ENCODE measurements at places on chromosomes 6 and 20.

DNA sequence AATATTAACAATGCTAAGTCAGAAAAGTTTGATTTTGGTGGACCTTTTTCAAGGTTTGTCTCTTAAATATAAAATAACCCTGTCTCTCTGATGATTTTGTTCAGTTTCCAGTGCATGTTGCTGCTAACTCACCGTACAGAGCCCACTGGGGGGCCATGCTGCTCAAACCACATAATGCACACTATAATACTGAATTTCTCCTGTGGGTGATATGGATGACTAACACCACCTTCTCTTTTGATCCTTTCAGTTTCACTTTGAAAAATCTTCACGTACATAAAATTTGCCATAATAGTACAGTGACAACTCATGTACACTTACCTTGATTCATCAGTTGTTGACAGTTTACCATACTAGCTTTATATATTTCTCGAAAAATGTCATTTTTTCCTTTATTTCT lies 506.6 kb upstream of the MAN1A1 start:
- DNase-seq, result no peak

- no peak for DNase-seq
Measured at GRCh38 chr6:79764747-79765146, 133.6 kb downstream of the SH3BGRL2 start.

DNA sequence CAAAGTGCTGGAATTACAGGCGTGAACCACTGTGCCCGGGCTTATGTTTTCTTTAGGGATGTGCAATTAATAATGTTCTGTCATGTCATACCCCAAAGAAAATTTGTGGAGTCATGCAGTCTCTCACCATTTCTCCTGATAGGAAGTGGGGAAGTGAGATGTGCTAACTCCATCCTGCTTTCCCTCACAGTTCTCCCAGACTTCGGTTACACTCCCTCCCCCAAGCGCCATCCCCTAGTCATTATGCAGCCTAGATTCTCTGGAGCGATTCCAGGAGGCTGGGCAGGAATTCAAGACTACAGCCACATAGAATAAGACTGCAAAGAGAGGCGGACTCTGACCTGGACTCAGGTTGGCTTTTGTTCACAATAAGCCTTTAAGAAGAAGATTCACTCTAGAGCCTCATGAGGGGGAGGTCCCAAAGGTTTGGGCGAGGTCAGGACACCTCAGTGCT lies 271.4 kb downstream of the ALDH8A1 start:
- DNase-seq, result no peak

DNA sequence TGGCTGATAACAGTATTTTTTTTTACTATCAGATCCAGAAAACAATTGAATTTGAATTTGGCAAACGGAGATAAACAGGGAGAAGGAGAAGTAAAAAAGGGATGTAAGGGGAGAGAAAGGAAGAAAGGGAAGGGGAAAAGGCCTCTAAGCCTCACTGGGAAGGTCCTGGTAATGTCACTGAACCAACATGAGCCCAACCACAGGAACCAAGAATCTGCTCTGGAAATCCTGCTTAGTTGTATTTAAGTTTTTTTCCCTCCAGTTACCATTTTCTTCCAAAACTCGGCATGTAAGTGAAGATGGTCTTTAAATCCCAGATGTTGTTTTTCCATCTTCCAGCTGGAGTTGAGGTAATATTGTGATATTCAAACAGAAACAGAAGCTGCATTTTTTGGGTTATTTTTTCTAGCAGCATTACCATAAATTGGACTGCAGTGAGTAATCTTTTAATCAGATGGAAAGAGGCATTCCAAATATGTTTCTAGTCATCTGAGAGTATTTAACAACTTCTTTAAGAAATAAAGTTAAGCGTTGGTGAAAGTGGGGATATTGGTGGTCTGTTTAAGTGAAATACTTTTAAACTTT lies 91.1 kb downstream of the TXNDC5 start:
- DNase-seq, result no peak

GRCh38 chr20:41783423-41784208 lies 165.4 kb upstream of the CHD6 start:
- no peak for DNase-seq

DNA sequence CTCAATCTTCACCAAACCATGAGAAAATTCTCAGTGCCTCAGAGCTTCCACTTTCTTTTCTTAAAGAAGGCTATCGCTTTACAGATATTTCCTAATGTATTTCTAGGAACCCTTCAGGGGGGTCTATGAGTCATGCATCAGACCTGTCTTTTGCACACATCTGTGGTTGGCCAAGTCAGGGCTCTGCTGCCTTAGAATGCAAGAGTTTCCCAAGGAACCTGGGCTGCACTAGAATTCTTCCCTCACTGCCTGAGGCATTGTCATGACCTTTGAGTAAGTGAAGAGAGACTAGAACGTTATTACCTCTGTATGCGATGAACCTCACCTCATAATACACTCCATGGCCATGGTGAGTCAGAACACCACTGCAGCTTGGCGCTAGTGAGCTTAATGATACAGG lies 365.0 kb upstream of the ID4 start:
- DNase-seq, result no peak

DNA sequence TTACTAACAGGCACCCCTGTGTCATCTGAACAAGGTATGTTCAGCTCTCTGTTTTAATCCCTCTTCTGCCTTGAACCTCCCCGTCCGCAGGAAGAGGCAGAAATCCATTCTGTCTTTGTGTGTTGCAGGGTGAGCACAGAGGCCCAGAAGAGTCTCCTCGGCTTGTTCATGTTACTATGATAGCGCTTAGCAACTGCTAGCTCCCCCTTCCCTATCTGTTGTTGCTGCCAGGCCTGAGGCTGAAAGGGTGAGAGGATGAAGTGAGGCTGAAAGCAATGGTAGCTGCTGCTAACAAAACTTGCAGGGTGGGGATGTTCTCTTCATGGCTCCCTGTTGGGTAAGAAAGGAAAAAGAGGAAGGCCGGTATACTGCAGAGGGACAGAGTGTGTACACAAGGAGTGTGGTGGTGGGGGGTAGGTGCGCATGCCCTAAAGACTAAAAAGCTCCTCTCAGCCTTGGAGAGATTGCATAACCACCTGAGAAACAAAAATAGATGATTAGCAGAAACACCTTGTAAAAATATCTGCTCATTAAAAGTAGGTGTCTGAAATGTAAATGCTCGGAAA lies 55.2 kb upstream of the CITED2 start:
- no peak for DNase-seq

GRCh38 chr6:22545051-22545450 lies 24.3 kb upstream of the HDGFL1 start:
- DNase-seq, result no peak

DNA sequence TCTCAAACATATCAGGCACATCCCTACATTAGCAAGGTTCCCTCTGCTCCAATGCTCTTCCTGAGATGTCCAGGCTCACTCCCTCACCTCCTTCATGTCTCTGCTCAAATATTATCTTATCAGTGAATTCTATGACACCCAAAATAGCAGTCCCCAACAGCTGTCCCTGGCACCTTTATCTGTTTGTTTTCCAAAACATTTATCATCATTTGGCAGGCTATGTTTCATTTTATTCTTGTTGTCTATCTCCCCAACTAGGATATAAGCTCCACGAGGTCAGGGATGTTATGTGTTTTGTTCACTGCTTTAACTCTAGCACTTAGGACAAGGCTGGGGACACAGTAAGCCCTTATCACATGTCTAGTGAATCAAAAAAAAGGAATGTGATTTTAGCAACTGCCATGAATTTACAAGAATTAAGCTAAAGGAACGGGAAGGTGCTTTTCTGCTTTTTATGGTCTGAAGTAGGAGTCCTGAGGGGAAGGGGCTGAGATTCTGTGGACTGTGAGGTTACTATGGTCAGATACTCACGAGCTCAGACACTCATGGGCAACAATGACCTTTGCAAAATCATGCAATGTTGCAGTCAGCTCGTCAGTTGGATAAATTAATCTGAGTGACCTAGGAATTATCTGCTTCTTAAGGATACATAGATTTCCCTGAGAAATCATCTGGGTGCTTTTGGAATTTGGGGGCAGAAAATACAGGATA lies 1.9 kb upstream of the IL22RA2 start:
- DNase-seq, result no peak

DNA sequence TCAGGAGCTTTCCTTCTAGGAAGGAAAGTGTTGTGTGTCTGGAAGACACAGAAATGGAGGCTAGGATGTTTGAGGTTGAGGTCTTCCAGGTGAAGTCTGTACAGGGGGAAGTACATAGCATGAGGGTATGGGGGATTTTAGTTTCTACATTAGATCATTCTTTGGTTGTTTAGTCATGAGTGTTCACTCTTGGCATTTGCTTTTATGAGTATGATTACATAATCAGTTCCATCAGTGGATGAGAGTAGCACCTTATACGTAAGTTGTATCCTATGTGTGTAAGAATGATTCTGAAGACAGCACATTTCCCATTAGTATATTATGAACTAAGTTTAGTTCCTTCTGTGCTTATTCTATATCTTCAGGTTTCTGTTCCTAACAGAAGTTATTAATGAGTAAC lies 1.9 kb downstream of the CDYL start:
- DNase-seq, result no peak

DNA sequence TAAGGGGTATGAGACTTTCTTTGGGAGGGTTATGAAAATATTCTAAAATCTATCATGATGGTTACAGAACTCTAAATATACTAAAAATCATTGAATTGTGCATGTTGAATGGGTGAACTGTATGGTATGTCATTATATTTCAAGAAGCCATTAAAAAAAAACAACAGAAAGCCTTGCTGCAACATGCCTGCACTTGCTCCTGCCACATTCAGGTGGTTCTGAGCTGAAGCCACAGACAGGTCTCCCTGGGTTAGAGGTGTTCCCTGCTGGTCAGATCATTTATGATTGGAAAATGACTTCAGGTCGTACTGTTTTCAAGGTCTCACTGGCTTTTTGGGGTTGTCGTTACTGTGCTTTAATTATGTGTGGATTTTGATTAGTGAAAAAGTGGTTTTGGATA lies 13.3 kb downstream of the GMPR start:
- no peak for DNase-seq

DNA sequence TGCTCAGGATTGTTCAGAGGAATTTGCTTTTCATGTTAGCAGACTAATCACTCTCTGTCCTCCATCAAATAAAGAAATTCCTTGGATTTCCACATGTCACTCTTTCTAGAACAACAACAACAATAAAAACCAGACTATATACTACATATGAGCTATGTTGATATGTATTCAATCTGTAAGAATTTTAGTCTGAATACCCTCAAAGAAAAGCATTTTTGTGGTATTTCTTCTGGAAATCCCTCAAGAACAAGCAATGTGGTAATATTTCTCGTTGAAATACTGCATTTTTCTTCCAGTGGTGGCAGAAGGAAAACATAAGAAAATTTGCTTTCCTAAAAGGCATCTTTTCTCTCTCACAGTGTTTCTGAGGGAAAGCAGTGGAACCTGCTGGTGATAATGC lies 312.6 kb upstream of the RSPO3 start:
- no peak for DNase-seq

- DNase-seq, result no peak
Measured at GRCh38 chr20:46771195-46771588, 61.7 kb downstream of the SLC2A10 start.

GRCh38 chr6:43277643-43278523 lies 20.2 kb upstream of the SLC22A7 start:
- DNase-seq, result no peak

DNA sequence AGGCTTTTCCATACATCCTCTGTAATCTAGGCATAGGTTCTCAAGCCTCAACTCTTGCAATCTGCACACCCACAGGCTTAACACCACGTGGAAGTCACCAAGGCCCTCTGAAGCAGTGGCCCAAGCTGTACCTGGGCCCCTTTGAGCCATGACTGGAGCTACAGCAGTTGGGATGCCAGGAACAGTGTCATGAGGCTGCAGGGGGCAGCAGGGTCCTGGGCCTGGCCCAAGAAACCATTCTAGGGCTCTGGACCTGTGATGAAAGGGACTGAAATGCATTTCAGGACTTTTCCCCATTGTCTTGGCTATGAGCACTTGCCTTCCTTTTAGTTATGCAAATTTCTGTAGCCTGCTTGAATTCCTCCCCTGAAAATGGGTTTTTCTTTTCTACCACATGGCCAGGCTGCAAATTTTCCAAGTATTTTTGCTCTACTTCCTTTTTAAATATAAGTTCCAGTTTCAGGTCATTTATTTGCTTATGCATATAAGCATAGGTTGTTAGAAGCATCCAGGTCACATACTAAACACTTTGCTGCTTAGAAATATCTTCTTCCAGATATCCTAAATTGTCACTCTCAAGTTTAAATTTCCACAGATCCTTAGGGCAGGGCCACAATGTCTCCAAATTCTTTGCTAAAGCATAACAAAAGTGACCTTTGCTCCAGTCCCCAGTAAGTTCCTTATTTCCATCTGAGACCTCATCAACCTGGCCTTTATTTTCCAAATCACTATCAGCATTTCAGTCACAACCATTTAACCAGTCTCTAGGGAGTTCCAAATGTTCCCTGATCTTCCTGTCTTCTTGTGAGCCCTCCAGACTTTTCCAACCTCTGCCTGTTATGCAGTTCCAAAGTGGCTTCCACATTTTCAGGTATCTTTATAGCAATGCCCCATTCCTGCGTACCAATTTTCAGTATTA lies 48.6 kb upstream of the CD2AP start:
- no peak for DNase-seq

DNA sequence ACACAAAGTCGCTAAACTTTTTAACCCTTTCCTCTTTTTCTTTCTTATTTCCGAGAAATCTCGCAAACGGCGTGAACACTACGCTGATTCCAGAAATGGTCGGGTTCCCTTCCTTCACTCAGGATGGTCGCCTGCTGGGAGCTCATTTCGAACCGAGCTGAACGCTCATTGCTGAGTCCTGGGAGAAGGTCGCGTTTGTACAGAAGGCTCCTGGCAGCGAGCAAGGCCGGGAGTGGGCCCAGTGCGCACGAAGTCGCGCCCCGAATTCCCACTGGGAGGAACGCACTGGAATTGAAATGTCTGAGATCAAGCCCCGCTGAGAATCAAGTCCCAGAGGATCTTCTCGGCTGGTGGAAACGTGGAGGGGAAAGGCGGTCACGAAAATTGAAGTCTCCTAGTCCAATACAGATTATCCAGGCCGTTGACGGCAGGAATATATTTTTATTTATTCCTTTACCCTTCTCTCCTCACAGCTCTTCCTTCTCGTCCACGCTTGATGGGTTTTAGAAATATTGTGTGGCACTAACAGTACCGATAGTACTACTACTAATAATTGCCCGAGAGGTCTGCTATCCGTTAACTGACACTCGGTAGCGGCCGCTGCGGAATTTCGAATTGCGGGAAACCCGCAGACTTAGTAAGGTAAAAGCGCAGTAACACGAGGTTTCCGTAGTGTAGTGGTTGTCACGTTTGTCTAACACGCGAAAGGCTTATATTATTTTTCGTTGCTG lies 207.2 kb upstream of the ZNF184 start:
- DNase-seq, result no peak

GRCh38 chr6:12119085-12119588 lies 107.0 kb downstream of the HIVEP1 start:
- DNase-seq, result no peak
